ENCODE measurements at places on chromosomes 1 and 21. TPM values are rescaled to one million over a fixed set of nuclear protein-coding genes. Genes with fewer than 3 reads are reported as not detected.

OR2L5 gene
- total RNA-seq: not detected

SPOCD1 gene
- total RNA-seq: 31.4 TPM

DNA sequence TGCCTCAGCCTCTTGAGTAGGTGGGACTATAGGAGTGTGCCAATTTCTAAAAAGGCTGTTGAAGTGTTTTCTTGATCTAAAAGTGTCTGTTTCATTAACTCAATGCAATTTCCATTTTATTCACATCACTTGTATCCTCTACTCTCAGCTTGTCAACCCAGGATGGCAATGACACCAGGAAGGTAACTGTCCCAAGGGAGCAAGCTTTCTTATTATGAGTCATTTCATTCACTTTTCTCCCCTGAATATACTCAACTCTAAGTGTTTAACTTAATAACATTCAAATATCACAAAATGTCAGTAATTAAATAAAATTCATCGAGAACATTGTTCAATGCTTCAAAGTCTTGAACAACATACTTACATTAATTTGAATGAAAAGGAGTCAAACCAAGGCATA lies 22.9 kb upstream of the GFI1 start:
- H3K27me3 ChIP-seq: no peaks in the 10 kb centered on the region
- H3K36me3 ChIP-seq: peaks cover 13% of the 10 kb centered on the region
- no peak for DNase-seq
- no peak overlapping the region for H3K27ac ChIP-seq

GRCh38 chr1:80827666-80828065 lies 973.1 kb upstream of the ADGRL2 start:
- no peaks in the 10 kb centered on the region for H3K36me3 ChIP-seq
- no peaks in the 10 kb centered on the region for H3K27me3 ChIP-seq
- H3K4me1 ChIP-seq: no peaks in the 10 kb centered on the region

DNA sequence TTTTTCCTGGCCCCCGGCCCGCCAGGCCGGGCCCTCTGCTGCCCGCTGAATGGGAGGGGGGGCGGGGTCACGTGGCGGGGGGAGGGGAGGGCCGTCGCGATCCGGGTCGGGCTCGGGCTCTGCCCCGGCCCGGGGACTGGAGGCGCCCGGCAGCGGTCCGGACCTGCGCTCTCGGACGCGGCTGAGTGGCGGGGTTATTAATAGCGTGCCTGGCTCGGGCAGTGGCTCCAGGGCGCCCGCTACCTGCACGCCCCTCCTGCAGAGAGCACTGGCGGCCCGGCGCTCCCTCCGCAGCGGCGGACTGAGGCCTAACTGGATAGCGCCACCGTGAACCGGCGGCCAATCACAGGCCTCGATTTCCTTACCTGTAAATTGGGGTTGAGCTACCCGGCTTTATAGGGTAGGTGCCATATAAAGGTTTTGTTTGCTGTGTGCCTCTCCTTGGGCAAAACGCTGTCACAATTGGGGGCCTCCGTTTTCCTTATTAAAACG lies 28.1 kb downstream of the AHDC1 start:
- peak; percentile 90 for DNase-seq
- peaks cover 63% of the 10 kb centered on the region for H3K4me1 ChIP-seq
- H3K27me3 ChIP-seq: no peaks in the 10 kb centered on the region

- DNase-seq: no peak
- no peak overlapping the region for H3K27ac ChIP-seq
- H3K36me3 ChIP-seq: no peaks in the 10 kb centered on the region
- no peaks in the 10 kb centered on the region for H3K27me3 ChIP-seq
- H3K4me1 ChIP-seq: no peaks in the 10 kb centered on the region
- no peak overlapping the region for H3K4me3 ChIP-seq
Observed at GRCh38 chr21:15514073-15514946, 215.5 kb upstream of the USP25 start.

GRCh38 chr1:35573198-35574124 lies at the start of gene TFAP2E:
TFAP2E (plus strand) TSS chr1:35573314; CDS start chr1:35573578, 264 bp downstream.
- peaks cover 8% of the 10 kb centered on the region for H3K4me1 ChIP-seq
- no peak within 1 kb of the TSS for H3K27ac ChIP-seq
- DNase-seq: peak; percentile 88
- peak within 1 kb of the TSS; percentile 52 for H3K4me3 ChIP-seq

DNA sequence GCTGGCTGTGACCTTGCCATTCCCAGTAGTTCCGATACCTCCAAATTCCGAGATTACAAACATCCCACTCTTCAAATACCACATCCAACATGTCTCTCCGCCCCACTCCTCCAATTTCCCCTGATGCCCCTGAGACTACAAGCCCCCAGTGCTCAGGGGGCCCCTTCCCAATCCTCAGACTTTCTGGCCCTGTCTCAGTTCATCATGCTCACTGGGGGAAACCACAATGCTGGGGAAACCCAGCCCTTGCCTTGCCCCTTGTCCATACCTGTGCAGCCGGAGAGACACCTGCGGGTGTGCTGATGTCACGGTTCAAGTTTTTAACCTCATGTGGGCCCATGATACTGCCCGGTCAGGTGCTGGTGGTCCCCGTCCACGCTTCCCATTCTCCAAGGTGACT lies 226.6 kb downstream of the CAMTA1 start:
- H3K4me1 ChIP-seq: no peaks in the 10 kb centered on the region
- no peak for DNase-seq
- H3K36me3 ChIP-seq: no peaks in the 10 kb centered on the region
- H3K4me3 ChIP-seq: no peak overlapping the region

GRCh38 chr1:59290193-59290949 lies 6.5 kb upstream of the FGGY start:
- no peaks in the 10 kb centered on the region for H3K36me3 ChIP-seq
- DNase-seq: peak; percentile 71
- H3K4me1 ChIP-seq: peaks cover 17% of the 10 kb centered on the region
- H3K27ac ChIP-seq: no peak overlapping the region
- H3K27me3 ChIP-seq: no peaks in the 10 kb centered on the region

GRCh38 chr1:180031664-180032063 lies 77.1 kb downstream of the CEP350 start:
- peaks cover 19% of the 10 kb centered on the region for H3K4me1 ChIP-seq
- DNase-seq: no peak
- no peak overlapping the region for H3K27ac ChIP-seq
- no peaks in the 10 kb centered on the region for H3K27me3 ChIP-seq

- no peaks in the 10 kb centered on the region for H3K4me1 ChIP-seq
- H3K27ac ChIP-seq: no peak overlapping the region
- H3K4me3 ChIP-seq: no peak overlapping the region
Observed at GRCh38 chr1:53678507-53678906, 60.5 kb downstream of the GLIS1 start.

RNF186 gene
- total RNA-seq: not detected

Data from upper lobe of right lung (tissue), 1 donor.